ENCODE measurements at places on chromosomes 1 and 21.
A peak's percentile ranks its signal among the peaks of the same experiment; 100 is the strongest.

- no peak for DNase-seq
These were observed 181.1 kb downstream of the RASAL2 start for GRCh38 chr1:178275049-178275448.

DNA sequence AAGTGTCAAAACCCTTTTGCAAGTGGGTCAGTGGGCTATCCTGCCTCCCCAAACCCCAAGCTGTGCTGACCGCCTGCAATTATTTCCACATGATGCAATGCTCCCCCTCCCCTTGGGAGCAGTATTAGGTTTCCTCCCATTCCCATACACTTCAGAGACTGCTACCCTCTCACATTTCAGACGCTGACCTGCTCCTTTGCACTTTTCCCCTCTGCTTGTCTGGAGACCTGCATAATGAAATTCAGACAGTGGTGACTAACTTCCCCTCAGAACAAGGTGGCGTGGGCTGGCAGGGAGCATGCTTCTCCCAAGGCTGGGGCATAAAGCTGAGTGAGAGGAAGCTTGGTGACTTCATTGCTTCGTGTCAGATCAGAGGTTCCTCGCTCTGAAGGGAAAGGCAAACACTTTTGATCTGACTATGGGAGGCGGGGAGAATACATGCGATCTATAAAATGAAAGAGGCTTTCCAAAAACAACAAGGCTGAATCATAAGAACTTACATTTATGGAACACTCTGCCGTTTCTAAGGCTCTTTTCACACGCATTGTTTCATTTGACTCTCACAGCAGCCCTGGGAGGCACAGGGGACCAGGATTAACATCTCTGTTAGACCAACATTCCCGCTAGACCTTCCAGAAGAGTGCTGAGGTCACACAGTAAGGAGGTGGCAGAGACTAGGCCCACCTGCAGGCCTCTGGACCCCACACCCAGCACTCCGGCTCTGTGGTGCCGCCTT lies 27.5 kb upstream of the ROR1 start:
- no peak for DNase-seq

- DNase-seq: no peak
These were observed 107.1 kb downstream of the ST3GAL3 start for GRCh38 chr1:43814401-43814800.

GRCh38 chr21:34268493-34268892 lies 95.3 kb upstream of the KCNE2 start:
- no peak for DNase-seq

DNA sequence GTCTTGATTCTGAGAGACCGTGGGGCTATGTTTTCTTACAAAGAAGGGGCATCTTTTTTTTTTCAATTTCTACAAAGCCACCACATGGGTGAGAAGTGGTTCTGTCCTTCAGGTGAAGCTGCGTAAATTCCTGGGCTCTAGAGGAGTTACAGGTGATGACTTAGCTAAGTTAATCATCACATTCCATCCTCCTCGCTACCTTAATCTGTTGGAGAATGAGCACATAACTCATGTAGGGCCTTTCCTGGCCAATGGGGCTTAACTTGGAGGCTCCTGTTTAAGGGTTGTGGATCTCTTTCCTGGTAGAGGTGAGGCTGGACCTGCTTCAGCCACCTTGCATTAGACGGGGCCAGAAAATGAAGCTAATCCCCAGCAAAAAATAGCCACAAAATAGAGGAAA lies 19.9 kb downstream of the REG4 start:
- DNase-seq: no peak

DNA sequence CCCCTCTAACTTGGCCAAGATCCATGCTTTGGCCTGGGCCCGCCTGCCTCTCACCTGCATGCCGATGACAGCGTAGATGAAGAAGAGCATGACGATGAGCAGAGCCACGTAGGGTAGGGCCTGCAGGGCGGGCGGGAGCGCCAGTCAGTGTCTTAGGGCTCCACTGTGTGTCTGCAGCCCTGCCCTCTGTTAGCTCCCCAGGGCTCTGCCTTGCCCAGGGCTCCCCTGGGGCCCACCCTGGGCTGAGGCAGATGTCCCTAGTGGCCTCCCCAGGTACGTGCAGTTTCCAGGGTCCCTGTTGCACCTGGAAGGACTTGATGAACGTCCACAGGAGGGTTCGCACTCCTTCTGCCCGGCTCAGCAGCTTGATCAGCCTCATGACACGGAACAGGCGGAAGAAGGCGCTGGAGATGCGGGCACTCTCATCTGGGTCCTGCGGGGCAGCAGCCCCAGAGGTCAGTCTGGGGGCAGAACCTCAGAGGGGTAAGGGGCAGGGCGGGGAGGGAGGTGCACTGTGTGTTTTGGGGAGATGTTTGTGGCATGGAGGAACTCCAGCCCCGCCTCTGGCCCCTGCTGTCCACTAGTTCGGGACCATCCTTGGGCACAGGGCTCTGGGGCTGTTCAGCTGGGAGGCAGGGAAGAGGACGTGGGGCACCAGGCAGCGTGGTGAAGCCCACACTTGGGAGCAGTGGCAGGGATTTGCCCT lies 29.8 kb upstream of the KIF21B start:
- no peak for DNase-seq

GRCh38 chr1:6352138-6352563 lies 41.4 kb downstream of the ACOT7 start:
- no peak for DNase-seq

DNA sequence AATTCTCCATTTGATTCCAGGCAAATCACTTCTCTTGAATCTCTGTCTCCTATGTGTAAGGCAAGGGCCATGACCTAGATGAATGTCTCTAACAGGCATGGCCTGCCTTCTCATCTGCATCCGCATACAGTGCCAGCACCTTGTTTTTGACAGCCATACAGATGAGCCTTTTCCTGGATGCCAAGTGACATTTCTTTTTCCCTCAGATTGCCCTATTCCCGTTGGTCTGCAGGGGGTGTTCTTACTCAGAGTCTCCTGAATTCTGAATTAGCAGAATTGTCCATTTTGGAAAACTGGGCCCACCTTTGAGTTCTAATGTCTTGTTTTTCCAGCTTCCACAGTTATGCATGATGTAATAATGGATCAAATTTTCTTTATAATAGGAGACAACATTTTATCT lies 88.0 kb upstream of the ADAR start:
- no peak for DNase-seq

DNA sequence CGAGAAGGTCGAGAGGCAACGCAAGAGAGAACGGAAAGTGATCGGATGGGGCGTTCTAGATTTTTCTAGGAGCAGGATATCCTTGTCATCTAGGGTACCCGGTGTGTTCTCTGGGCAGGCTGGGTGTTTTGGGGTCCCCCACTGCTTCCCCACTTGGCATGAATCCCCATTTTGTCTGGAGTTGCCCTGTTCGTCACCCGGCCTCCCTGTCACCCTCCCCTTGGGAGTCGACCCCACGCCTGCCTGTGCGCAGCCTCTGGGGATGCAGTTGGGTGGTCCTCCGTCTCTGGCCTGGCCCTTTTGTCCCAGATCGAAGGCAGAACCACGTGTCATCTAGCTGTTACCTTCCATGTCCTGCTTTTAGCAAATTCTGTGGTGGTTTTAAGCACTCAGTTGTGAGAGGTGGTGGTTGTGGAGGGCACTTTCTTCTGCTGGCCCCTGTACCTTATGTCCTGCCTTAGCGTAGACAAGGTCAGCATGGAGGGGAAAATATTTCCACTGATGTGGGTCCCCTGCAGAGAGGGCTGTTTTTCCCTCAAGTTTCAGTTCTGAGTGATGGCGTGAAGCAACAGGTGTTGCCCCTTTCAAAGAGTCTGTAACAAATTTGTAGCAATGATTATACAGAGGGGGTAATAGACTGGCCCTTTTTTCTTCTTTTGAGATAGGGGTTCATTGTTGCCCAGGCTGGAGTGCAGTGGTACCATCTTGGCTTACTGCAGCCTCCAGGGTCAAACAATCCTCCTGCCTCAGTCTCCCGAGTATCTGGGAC lies 35.6 kb downstream of the CHAF1B start:
- DNase-seq: no peak

- DNase-seq: peak; percentile 73
These were observed 17.1 kb downstream of the PRXL2B start for GRCh38 chr1:2603521-2604155.

- no peak for DNase-seq
These were observed 305.5 kb upstream of the DUSP10 start for GRCh38 chr1:222047366-222047765.

- DNase-seq: no peak
These were observed 4.7 kb upstream of the ITGB2 start for GRCh38 chr21:44925378-44925755.

DNA sequence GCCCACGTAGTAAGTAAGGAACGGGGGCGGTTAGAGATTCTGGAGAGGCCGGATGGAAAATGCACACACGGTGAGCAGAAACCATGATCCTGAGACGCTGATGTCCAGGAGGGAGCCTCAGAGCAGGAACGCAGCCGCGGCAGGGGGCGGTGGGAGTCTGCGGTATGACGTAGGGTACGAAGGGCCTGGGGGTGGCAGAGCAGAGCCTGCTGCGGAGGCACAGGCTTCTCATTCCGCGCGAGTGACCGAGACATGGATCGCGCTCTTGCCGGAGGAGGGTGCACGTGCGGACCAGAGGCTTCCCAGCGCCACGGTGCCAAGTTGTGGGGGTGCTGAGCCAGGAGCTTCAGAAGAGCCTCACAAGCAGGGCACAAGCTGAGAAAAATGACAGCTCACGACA lies 176.2 kb downstream of the KIF26B start:
- no peak for DNase-seq

GRCh38 chr1:189409774-189410173 lies 1067.9 kb downstream of the BRINP3 start:
- no peak for DNase-seq

DNA sequence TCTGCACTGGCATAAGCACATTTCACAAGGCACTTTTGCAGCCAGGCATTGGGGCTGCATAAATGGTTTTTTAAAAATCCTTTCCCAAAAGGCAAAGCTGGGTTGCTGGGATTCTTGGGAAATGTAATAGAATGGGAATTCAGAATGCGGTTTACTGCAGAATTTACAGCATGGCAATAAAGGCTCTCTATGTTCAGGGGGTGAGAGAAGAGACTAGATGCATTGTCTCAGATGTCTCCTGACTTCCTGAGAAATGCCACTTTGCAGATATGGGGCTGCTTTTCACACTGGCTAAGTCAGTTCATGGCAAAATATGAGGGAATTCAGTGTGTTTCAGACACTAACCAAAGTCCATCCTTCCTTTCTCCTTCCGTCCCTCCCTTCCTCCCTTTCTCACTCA lies 13.5 kb downstream of the FCGR2B start:
- DNase-seq: no peak

GRCh38 chr1:41764656-41765055 lies 154.1 kb downstream of the HIVEP3 start:
- DNase-seq: no peak

DNA sequence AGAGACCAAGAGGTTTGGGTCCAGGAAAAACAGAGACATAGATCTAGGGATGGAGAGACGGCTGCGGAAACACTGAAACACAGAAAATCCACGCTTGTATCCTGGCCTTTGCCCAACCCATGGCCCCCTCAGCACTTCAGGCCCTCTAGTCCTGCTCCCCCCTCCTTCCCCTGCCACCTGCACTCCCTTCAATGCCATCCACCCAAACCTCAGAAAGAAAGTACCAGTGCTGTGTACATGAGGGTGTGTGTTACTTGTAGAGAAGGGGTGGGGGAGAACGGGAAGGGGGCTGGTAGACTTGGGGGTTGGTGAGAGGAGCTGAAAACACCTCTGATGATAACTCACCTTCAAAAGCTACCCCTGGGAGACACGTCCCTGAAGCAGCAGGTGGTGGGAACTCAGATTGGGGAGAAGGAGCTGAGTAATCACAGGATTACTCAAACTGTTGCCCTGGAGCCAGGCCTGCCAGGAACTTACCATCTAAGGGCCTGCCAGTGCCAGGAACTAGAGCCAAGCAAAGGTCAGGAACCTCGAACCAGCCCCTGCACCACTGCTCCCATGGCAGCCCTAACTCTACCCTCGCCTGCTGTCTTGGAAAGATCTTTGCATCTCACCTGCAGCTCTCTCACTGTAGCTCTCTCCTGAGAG lies 11.5 kb downstream of the RORC start:
- DNase-seq: no peak
